Activated naive CD8-positive, alpha-beta T cell treated with anti-CD3 and anti-CD28 coated beads for 36 hours (primary cell): ENCODE measurements at places on chromosomes 11 and 22. TPM values are rescaled to one million over a fixed set of nuclear protein-coding genes. Genes with fewer than 3 reads are reported as not detected.
A peak's percentile ranks its signal among the peaks of the same experiment; 100 is the strongest.

- peak overlapping the region; percentile 93 for H3K27ac ChIP-seq
- DNase-seq, result no peak
- peaks cover 58% of the 10 kb centered on the region for H3K4me1 ChIP-seq
- peak overlapping the region; percentile 81 for H3K4me3 ChIP-seq
- H3K36me3 ChIP-seq, result peaks cover 5% of the 10 kb centered on the region
These were observed 34.0 kb downstream of the AMBRA1 start for GRCh38 chr11:46559815-46560214.

- DNase-seq, result peak; percentile 74
- peaks cover 16% of the 10 kb centered on the region for H3K4me1 ChIP-seq
- no peaks in the 10 kb centered on the region for H3K27me3 ChIP-seq
- no peaks in the 10 kb centered on the region for H3K36me3 ChIP-seq
- H3K27ac ChIP-seq, result peak overlapping the region; percentile 42
These were observed 65.6 kb downstream of the BTG4 start for GRCh38 chr11:111446404-111447111.

DNA sequence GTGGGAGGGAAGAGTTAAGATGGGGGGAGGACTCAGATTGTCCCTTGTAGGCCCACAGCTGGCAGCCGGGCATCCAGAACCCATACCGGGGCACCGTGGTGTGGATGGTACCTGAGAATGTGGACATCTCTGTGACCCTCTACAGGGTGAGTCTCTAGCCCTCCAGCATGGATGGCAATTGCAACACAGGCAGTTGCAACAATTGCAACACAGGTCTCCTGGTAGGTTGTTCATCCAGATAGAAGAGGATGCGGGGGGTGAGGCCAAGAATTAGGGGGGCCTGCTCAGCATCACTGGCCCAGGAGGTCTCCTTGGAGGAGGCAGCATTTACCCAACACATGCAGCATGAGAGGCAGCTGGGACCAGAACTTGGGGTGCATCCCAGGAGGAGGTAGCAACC lies 3.4 kb downstream of the EHBP1L1 start:
- H3K27me3 ChIP-seq, result no peaks in the 10 kb centered on the region
- no peak overlapping the region for H3K27ac ChIP-seq
- H3K36me3 ChIP-seq, result peaks cover 13% of the 10 kb centered on the region
- DNase-seq, result no peak
- H3K4me3 ChIP-seq, result no peak overlapping the region

The CD6 gene
- total RNA-seq, result 169 TPM
